PC-3 (cell line): ENCODE measurements at places on chromosomes 4 and X. TPM values are rescaled to one million over a fixed set of nuclear protein-coding genes. Genes with fewer than 3 reads are reported as not detected.
A peak's percentile ranks its signal among the peaks of the same experiment; 100 is the strongest.

- no peak for DNase-seq
- H3K27ac ChIP-seq, result no peak overlapping the region
- no peaks in the 10 kb centered on the region for H3K4me1 ChIP-seq
Observed at GRCh38 chrX:69177511-69178162, 12.4 kb upstream of the PJA1 start.

DNA sequence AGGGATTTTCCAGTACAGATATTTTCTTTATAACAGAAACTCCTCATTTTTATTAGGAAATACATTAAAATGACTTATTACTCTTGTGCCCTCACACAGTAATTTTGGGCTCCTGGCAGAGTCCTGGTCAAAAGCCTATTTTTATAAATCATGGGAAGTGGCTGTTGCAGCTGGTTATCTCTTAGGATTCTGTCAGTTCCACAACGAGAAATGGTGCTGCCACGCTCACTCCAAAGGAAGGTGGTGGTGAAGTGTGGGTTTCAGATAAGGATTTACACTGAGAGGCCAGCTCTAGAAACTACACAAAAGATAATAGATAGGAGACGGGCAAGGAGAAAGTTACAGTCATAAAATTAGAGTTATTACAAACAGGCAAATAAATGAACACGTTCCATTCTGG, 159.2 kb upstream of the FAM241A start:
- H3K4me1 ChIP-seq, result no peaks in the 10 kb centered on the region
- H3K27me3 ChIP-seq, result peaks cover 54% of the 10 kb centered on the region
- H3K36me3 ChIP-seq, result no peaks in the 10 kb centered on the region
- no peak overlapping the region for H3K4me3 ChIP-seq
- no peak overlapping the region for H3K27ac ChIP-seq

- no peak overlapping the region for H3K27ac ChIP-seq
- H3K4me3 ChIP-seq, result no peak overlapping the region
- H3K36me3 ChIP-seq, result no peaks in the 10 kb centered on the region
- DNase-seq, result no peak
Observed at GRCh38 chr4:32684160-32684559, 1964.0 kb downstream of the PCDH7 start.

The DCUN1D4 gene
- 25.5 and 44.8 TPM in 2 replicates for total RNA-seq

DNA sequence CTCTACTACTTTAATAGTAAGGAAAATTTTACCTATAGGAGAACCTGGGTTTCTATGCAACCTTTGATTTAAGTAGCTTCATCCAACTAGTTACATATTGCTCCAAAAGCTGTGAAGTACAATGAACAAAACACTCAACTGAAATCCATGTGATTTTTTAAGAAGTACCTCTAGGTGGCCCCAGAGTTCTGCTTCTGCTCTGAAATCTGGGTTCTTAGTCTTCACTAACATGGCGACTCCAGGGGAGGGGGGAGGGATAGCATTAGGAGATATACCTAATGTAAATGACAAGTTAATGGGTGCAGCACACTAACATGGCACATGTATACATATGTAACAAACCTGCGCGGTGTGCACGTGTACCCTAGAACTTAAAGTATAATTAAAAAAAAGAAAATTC, 73.4 kb upstream of the MAGEB2 start:
- H3K4me1 ChIP-seq, result peaks cover 3% of the 10 kb centered on the region; the same call in 1 of the 2 replicates
- DNase-seq, result peak; percentile 63
- no peak overlapping the region for H3K4me3 ChIP-seq
- no peaks in the 10 kb centered on the region for H3K27me3 ChIP-seq
